SK-N-SH (cell line): ENCODE measurements at places on chromosomes 4 and X.

- peaks cover 9% of the 10 kb centered on the region; the same call in 1 of the 2 replicates for H3K4me1 ChIP-seq
- H3K4me3 ChIP-seq = no peak overlapping the region
- no peaks in the 10 kb centered on the region for H3K36me3 ChIP-seq
- no peak for DNase-seq
Measured at GRCh38 chr4:48633657-48634056, 143.6 kb downstream of the ZAR1 start.

- no peaks in the 10 kb centered on the region for H3K27me3 ChIP-seq
- no peak overlapping the region for H3K27ac ChIP-seq
- H3K36me3 ChIP-seq = no peaks in the 10 kb centered on the region
- H3K4me3 ChIP-seq = no peak overlapping the region
- H3K4me1 ChIP-seq = peaks cover 43% of the 10 kb centered on the region; the same call in 1 of the 2 replicates
- DNase-seq = peak; percentile 56
Measured at GRCh38 chr4:3303923-3304710, 11.3 kb downstream of the RGS12 start.

DNA sequence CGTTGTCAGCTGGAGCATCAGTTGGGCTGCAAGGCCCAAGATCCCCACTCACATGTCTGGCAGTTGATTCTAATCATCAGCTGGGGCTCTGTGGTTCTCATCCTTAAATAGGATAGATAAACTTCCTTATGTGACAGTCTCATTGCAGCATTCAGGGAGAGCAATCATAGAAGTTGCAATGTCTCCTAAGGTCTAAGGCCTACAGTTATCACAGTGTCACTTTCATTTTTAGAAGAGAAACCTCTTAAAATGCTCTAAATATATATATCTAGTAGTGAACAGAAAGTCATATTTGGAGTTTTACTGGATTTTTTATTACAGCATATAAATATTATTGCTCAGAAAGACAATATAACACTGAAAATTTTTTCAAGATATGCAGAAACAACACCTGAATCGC lies 226.0 kb upstream of the PPP1R2C start:
- no peak overlapping the region for H3K27ac ChIP-seq
- no peaks in the 10 kb centered on the region for H3K36me3 ChIP-seq
- no peak for DNase-seq
- no peak overlapping the region; the same call in 1 of the 2 replicates for H3K4me3 ChIP-seq
- H3K4me1 ChIP-seq = no peaks in the 10 kb centered on the region

DNA sequence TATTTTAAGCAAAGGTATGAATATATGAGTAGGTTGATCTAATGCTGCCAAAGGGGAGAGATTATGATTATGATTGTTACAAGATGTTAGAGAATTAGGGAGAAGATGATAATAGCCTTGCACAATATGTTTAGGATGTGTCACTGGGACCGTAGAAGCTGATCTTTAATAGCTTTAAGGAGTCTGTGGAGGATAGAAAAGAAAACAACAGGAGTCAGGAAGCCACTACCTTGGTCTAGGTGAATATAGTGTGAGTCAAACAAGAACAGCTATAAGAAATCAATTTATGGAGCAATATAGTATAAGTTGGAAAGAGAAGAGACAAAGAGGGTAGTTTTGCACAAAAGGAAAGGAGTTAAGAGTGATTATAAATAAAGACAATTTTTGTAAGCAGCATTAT lies 232.7 kb downstream of the FSTL5 start:
- no peaks in the 10 kb centered on the region for H3K4me1 ChIP-seq
- H3K27ac ChIP-seq = no peak overlapping the region
- H3K27me3 ChIP-seq = no peaks in the 10 kb centered on the region

- no peaks in the 10 kb centered on the region for H3K27me3 ChIP-seq
- H3K4me3 ChIP-seq = no peak overlapping the region
- H3K36me3 ChIP-seq = no peaks in the 10 kb centered on the region
- no peak overlapping the region for H3K27ac ChIP-seq
- H3K4me1 ChIP-seq = no peaks in the 10 kb centered on the region; the same call in 1 of the 2 replicates
- DNase-seq = no peak
Measured at GRCh38 chr4:128249787-128250668, 37.6 kb downstream of the PGRMC2 start.

DNA sequence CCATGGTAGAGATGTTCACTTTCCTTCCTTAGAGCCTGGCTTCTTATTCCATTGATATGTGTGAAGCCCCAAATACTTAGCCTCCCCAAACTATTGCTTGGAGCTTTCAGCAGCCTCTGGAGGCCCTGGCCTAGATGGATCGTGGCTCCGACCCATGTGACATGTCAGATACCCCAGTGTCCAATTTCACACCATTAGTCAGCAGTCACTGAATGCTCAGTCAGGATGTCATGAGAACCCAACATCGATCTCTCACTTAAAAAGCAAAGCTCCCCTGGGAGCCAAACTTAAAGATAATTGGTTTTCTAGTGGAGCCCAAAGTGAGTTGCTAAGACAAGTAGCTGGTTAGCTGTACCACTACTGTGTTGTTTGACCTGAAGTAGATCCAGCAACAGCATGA lies 41.6 kb upstream of the IGSF1 start:
- H3K27me3 ChIP-seq = no peaks in the 10 kb centered on the region
- no peak overlapping the region for H3K27ac ChIP-seq
- no peak overlapping the region for H3K4me3 ChIP-seq
- H3K36me3 ChIP-seq = no peaks in the 10 kb centered on the region
- no peaks in the 10 kb centered on the region for H3K4me1 ChIP-seq
- DNase-seq = no peak
